ENCODE measurements at places on chromosomes 12 and 14. TPM values are rescaled to one million over a fixed set of nuclear protein-coding genes. Genes with fewer than 3 reads are reported as not detected.

DNA sequence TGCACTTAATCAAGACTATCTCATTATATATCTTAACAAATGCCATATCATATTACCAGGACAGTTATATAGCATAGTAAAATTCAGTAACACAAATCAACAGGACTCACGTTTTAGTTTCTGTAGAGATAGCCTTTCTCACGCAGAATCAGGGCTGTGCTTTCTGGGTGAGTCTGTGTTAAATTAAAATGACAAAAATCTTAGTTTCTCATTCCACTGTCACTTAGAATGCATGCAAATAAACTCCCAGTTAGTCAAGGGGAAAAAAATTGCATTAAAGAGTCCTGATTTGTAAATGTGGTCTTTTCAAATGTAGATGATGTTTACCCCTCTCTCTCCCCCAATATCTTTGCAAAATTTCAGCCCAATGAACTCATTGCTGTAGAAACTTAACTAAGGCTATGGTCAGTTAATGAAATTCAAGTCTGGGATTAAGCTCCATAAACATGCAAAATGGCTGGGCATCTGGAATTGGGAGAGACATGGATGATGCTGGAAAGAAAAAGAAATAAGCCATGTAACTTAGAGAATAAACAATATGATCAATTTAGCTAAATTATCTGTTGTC is 77.8 kb upstream of the MGAT4C start:
- no peaks in the 10 kb centered on the region for H3K27me3 ChIP-seq
- H3K4me1 ChIP-seq = no peaks in the 10 kb centered on the region
- DNase-seq = no peak

DNA sequence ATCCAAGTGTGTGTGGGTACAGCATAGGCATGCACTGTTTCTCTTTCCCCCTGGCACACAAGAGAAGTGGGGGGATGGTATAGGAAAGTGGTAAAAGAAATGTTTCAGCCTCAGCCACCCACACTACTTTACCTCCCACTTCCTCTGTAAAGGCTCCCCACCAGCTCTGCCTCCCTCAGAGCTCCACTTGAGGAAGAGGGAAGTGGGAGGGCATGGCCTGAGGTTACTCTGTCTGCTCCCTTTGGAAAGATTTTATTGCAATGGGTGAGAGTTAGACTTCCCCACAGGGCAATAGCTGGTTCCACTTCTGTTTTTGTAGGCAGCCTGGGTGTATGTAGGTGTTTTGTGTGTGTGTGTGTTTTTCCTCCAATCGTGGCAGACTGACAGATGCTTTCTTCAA is 145.3 kb downstream of the SSPN start:
- no peak overlapping the region for H3K27ac ChIP-seq
- H3K4me1 ChIP-seq = peaks cover 16% of the 10 kb centered on the region
- no peak overlapping the region for H3K4me3 ChIP-seq

- H3K4me3 ChIP-seq = no peak overlapping the region
- peaks cover 35% of the 10 kb centered on the region for H3K4me1 ChIP-seq
- H3K27ac ChIP-seq = no peak overlapping the region
- H3K27me3 ChIP-seq = peaks cover 26% of the 10 kb centered on the region
- DNase-seq = no peak
Measured at GRCh38 chr12:6072302-6072752, 52.1 kb downstream of the VWF start.

DNA sequence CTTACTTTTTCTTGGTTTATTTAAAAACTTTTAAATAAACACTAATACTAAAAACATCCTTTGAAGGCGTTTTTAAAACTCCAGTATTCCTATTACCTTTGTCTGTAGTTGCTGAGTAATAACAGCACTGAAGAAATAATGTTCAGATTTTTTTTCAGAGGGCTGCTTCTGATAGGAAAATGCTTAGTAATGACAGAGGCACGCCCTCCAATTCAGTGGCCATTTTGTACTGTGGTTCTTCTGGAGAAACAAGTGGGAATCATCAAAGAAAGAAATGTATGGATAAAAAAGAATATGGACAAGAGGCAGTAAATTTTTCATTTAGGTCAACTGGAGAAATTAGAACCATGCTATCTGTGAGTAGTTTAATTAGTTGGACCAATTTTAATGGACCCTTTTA is 13.6 kb downstream of the VEZT start:
- peaks cover 5% of the 10 kb centered on the region for H3K36me3 ChIP-seq
- no peak overlapping the region for H3K4me3 ChIP-seq
- H3K4me1 ChIP-seq = peaks cover 3% of the 10 kb centered on the region
- no peak for DNase-seq
- no peak overlapping the region for H3K27ac ChIP-seq

DNA sequence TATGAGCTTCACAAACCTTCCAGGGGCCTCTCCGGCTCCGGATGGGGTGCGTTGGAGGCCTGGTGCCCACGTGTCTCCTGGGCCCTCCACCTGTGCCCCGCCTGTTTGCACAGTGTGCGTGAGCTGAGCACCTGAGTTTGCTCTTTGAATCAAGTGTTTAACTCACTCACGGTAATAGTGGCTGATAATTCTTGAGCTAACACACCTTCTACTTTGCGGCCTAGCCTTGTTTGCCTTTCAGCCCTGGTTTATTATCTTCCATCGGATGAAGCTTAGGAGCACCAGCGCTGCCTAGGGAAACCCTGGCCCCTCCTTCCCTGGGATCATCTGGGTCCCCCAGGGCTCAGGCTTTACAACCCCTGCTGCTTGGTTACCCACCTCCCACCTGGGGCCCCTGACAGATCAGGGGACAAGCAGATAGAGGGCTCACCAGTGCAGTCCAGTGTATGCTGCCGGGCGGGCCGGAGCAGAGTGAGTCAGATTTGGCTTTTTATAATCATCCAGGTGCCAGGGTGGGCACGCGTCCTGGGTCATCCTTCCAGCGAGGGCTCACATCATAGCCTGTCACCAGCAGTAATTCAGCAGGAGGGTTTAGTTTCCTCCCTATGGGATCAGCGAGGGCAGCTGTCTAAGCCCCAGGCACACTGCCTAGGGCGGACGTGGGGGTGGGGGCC is 62.8 kb upstream of the RFLNA start:
- peaks cover 2% of the 10 kb centered on the region for H3K36me3 ChIP-seq
- H3K4me1 ChIP-seq = no peaks in the 10 kb centered on the region
- no peak for DNase-seq
- no peak overlapping the region for H3K4me3 ChIP-seq
- no peak overlapping the region for H3K27ac ChIP-seq

DNA sequence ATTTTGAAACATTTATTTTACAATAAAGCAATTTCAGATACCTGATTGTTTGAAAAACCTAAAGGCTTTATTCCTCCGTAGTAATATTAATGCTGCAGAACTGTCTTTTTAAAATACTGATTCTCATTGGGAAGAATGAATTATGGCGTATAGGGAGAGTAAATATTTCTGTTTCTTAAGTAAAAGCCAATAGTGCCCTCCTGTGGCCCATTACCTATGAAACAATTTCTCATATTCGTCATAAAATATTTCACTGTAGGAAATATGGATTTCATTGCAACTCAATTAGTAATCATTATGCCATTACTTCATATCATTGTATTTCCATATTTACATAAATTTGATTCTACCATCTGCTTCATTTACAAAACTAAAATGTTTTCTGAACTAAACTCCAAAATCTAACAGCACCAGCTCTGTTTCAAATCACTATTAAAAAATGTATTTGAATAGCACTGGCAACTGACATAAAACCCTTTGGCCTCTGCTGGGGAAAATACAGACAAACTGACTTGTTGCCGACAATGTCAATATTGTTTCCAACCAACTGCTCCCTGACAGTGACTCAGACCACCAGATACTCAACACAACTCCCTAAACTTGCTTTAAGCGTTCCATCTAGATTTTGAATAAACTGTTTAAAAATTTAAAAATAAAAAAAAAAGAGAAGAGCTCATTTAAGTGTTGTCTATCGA is 290.3 kb downstream of the NAV3 start:
- H3K36me3 ChIP-seq = no peaks in the 10 kb centered on the region
- H3K4me3 ChIP-seq = no peak overlapping the region
- H3K27me3 ChIP-seq = no peaks in the 10 kb centered on the region
- no peak for DNase-seq
- no peaks in the 10 kb centered on the region for H3K4me1 ChIP-seq
- no peak overlapping the region for H3K27ac ChIP-seq

DNA sequence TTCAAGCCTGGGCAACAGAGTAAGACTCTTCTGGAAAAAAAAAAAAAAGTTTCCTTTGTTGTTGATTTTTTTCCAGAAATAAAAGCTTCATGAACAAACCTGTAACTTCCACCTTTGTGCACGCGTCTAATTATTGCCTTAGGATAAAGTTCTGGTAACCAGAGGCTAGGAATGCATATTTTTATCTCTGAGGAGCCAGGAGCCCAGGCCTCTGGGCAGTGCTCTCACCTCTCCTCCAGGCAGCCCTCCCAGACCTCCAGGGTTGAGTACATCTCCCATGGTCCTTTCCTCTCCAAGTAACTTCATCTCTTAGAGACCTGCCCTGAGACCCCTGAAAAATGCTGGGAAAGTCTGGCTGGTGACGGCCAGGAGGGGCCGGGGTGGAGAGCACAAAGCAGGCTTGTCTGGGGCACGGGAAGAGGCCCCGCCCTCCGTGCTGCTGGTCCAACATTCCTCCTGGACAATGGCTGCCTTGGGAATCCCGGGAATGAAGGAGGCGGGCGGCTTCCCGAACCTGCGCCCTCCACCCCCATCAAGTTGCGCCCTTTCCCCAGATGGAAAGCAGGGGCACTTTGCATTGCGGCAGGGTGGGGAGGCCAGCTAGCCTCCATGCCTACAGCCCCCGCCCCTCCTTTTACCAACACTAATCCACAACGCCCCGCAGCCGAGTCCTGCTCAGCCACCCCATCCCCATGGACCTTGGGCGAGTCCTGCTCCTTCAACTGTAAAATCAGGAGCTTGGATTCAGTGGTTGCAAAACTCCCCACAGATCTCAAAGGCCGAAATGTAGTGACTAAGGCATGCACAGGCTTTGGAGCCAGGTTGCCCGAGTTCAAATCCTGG is 7.3 kb upstream of the FIGNL2 start:
- no peak overlapping the region for H3K27ac ChIP-seq
- DNase-seq = no peak
- no peak overlapping the region for H3K4me3 ChIP-seq
- H3K27me3 ChIP-seq = peaks cover 35% of the 10 kb centered on the region
- no peaks in the 10 kb centered on the region for H3K36me3 ChIP-seq
- peaks cover 10% of the 10 kb centered on the region for H3K4me1 ChIP-seq

- DNase-seq = no peak
- no peak overlapping the region for H3K27ac ChIP-seq
- no peaks in the 10 kb centered on the region for H3K36me3 ChIP-seq
- H3K27me3 ChIP-seq = no peaks in the 10 kb centered on the region
- H3K4me1 ChIP-seq = no peaks in the 10 kb centered on the region
Measured at GRCh38 chr12:58225203-58225877, 284.0 kb downstream of the ATP23 start.

- DNase-seq = no peak
- H3K4me1 ChIP-seq = no peaks in the 10 kb centered on the region
- no peak overlapping the region for H3K4me3 ChIP-seq
- no peaks in the 10 kb centered on the region for H3K27me3 ChIP-seq
- H3K27ac ChIP-seq = no peak overlapping the region
Measured at GRCh38 chr12:91211866-91212265, 29.2 kb upstream of the DCN start.

Gene NRXN3
- total RNA-seq = not detected

Gene VDR
- total RNA-seq = 16.4 TPM

Gene TAS2R7
- not detected for total RNA-seq
